CD4-positive, alpha-beta T cell (primary cell): ENCODE measurements at places on chromosomes 5 and 9. TPM values are rescaled to one million over a fixed set of nuclear protein-coding genes. Genes with fewer than 3 reads are reported as not detected.

Gene CARTPT
- total RNA-seq: not detected

Gene SLC9A3
- 2.5 TPM for total RNA-seq

Gene GFPT2
- total RNA-seq: 1.1 TPM

Gene ASPN
- not detected for total RNA-seq

Gene PRRX2
- total RNA-seq: not detected

Gene LPAR1
- total RNA-seq: not detected

Gene ZNF366
- 0.14 TPM for total RNA-seq

Gene DNM1
- total RNA-seq: 2.5 TPM

Gene SCGB3A2
- total RNA-seq: not detected

Gene DPYSL3
- not detected for total RNA-seq

Gene ALAD
- 15.0 TPM for total RNA-seq

Gene SLC6A19
- not detected for total RNA-seq

Gene HAPLN1
- not detected for total RNA-seq

Gene CD72
- total RNA-seq: 3.6 TPM

Gene ECM2
- total RNA-seq: not detected

GRCh38 chr5:154840435-154841272 is 9.7 kb downstream of the FAXDC2 start:
- no peak for DNase-seq

GRCh38 chr5:82244854-82245635 is 33.1 kb downstream of the RPS23 start:
- DNase-seq: no peak

GRCh38 chr9:98375138-98375726 is 119.8 kb upstream of the TBC1D2 start:
- DNase-seq: no peak

DNA sequence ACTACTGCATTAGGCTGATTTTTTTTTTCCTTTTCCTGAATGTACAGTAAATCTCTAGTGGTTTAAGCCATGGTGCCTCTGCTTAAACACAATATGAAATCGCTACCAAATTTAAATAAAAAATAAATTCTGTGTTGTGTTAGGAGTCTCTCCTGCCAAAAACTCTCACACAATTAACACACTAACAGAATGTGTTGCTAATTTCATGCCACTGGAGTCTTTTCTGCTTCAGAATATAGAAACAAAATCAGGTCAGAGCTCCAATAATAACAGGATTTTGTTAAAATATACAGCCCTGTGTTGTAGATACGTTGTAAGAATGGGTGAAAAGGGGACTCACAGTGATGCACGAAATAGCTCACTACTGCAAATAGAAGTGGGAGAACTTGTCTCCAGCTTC is 398.8 kb downstream of the ZSWIM6 start:
- DNase-seq: no peak

GRCh38 chr5:179731791-179732411 is 721 bp upstream of the MAML1 start:
- DNase-seq: no peak

- no peak for DNase-seq
Measured at GRCh38 chr9:16029046-16029615, 476.3 kb downstream of the CCDC171 start.

- no peak for DNase-seq
Measured at GRCh38 chr9:68775003-68775730, 70.1 kb downstream of the PIP5K1B start.

- no peak for DNase-seq
Measured at GRCh38 chr9:29336281-29336680, 1763.0 kb upstream of the C9orf72 start.

- DNase-seq: no peak
Measured at GRCh38 chr5:171680485-171680884, 105.1 kb upstream of the SMIM23 start.

DNA sequence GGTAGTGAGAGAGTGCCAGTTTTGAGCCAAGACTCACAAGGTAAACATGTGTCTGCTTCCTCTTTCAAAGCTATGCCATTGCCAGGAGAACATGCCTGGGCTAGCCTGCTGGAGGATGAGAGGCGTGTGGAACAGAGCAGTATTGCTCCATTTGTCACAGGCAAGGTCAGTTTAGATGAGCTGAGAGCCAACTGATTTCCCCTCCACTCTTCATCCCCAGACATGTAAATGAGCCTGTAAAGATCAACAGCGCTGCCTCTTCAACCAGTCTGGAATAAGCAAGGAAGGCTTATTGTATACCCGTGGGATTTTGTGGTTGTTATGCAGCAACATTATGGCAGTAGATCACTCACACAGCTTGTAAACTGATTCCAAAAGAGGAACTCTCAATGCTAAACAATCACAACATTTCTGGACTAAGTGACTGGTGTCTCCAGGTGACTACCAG is 8.2 kb upstream of the GDNF start:
- no peak for DNase-seq

GRCh38 chr5:132291026-132291425 is 3.2 kb upstream of the SLC22A4 start:
- DNase-seq: no peak

GRCh38 chr9:99828417-99829176 is 6.9 kb downstream of the NR4A3 start:
- no peak for DNase-seq

DNA sequence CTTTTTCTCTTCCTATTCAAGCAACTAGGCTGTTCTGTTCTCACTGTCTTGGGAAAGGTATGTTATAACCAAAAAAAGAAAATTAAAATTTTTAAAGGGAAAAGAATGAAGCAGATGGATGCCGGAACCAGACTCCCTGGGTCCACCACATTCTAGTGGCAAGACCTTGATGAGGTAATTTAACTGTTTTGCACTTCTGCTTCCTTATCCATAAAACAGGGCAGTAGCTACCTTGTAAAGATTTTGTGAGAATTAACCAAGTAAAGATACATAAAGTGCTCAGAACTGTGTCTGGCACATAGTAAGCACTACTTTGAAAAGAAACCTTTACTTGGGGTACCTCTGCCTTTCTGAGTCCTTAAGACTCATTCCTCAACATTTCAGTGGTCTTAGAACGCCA is 17.0 kb downstream of the EPB41L4B start:
- no peak for DNase-seq

GRCh38 chr9:131610231-131610761 is 65.0 kb downstream of the PRRT1B start:
- DNase-seq: no peak

DNA sequence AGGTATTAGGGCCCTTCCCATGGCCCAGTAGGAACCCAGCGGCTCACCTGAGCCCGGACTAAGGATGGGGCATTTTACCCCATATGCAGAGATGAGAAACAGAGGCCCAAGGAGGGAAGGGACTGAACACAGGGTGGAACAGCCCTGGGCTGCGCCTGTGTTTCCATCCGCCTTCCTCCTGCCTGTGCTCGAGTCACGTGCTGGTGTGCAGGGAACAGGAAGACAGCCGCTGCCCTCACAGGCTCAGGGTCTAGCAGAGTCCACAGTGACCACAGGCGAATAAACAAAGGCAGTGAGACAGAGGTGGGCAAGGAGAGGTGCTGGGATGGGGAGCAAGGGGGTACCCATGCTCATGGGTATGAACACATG is 129.4 kb downstream of the C9orf50 start:
- DNase-seq: peak; percentile 38

DNA sequence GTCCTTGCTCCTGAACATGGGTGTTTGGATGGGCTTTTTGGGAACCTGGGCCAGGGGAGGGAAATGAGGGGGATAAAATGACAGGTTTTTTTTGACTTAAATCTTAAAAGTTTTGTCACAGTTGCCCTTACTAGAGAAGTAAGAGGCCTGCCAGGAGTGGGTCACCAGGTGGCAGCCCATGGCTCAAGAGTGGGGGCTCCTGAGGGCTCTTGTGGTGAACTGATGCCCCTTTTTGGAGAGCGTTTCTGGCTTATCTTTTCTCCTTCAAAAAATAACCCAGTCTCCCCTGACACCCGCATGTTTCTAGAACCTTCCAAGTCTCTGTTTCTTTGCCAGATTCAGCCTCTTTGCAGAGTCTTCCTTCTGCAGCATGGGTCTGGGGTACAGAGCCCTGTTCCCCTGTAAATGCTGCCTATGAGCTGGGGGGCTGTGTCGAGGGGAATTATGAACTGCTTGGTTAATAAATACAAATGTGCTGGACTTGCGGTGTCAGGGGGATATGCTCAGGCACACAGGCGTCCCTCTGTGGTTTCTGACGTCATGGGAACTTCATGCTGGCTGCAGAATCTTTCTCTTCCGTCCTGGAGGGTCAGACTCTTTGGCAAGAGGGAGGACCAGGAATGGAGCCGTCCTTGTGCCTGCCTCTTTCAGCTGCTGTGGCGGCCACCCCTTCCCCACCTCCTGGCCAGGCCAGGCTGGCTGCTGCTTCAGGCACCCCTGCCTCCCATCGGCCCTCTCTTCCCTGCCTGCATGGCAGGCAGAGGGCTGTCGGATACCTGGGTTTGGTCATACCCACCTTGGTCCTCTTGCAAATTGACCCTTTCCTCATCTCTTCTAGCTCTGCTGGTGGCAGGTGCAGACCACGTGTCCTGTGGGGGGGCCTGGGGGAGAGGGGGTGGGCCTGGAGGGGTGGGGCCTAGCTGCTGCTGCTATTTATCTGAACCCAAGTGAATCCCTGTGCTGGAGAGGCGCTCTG is 30.1 kb downstream of the PTPA start:
- DNase-seq: no peak

DNA sequence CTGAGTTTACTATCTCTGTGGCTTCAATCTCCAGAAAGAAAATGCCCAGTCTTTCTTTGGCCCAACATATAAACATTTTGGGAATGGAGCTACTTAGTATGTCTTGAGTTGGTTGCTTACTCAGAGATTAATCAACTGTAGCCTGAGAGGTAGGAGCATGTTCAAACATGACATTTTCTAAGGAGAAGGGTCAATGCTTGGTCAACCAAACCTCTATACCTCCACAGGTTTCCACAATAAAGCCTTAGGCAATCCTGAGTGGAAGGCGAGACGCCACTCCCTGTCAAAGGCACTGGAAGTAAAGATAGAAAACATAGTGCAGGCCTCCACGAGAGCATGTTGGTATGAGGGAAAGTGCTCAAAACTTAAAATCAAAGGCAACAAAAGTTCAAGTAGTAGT is 411.4 kb downstream of the KCTD16 start:
- no peak for DNase-seq

DNA sequence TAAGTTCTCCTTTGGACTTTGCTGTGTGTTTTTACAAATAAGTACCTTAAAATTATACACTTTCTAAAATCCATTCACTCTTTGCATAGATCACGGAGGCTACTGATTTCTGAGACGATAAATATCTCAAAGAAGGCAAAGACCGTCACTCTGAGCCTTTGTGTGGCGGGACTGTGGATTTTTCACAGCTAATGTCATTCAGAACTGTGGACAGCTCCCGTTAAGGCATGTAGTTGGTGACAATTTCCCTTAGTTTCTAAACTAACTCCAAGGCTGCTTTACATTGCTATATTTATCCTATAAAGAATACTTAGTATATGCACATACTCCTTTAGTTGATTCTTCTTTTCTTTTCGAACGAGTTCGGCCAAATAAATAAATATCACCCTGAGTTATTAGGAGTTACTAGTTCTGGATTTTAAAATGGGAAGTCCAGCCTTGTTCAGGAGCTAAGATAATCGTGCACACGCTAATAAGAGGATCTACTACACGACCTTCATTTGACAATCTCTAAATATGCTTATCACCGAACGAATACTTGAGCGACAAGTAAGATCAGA is 1.8 kb downstream of the HCN1 start:
- DNase-seq: no peak

GRCh38 chr9:129351058-129351641 is 173.1 kb upstream of the IER5L start:
- no peak for DNase-seq

DNA sequence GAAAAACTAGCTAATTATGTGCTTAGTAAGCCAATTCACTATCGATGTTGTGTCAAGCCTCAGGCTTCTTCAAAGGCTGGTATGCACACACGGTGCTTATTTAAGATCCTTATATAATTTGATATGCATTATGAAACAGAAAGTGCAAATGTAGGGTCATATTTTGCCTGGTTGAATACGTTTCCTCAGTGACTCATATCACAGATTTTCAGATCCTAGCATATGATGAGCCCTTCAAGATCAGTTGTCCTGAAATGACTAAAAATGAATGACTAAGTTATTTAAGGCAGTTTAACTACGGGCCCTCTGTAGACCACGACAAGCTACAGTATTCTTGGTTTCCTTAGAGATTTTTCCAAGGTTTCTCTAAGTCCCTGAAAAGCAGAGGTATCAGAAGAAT is 778.3 kb downstream of the PRELID2 start:
- no peak for DNase-seq

- DNase-seq: peak; percentile 22
Measured at GRCh38 chr5:55694152-55694830, 17.8 kb downstream of the SLC38A9 start.

GRCh38 chr5:159071382-159071781 is 28.3 kb downstream of the EBF1 start:
- DNase-seq: no peak

DNA sequence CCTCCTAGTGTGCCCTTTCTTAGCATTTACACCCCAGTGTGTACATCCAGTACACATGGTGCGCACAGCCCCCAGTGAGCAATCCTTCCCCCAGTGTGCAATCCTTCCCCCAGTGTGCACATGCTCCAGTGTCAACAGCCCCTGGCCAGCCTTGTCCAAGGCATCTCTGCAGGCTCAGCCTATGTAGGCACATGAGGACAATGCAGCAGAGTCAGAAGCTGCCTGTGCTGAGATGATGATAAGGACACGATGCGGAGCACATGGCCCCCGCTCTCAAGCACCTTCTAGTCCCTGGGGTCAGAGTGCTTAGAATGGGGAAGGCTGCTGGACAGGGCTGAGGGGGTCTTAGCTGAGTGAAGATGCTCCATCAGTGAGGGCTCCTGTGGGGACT is 69.8 kb downstream of the GADD45G start:
- DNase-seq: no peak

- no peak for DNase-seq
Measured at GRCh38 chr5:163362840-163363371, 74.5 kb upstream of the CCNG1 start.

GRCh38 chr5:126395198-126395597 is 28.0 kb upstream of the GRAMD2B start:
- DNase-seq: no peak

- no peak for DNase-seq
Measured at GRCh38 chr5:73233053-73233460, 60.1 kb downstream of the TMEM174 start.

- DNase-seq: peak; percentile 87
Measured at GRCh38 chr9:129888293-129889121, 53.2 kb downstream of the USP20 start.

DNA sequence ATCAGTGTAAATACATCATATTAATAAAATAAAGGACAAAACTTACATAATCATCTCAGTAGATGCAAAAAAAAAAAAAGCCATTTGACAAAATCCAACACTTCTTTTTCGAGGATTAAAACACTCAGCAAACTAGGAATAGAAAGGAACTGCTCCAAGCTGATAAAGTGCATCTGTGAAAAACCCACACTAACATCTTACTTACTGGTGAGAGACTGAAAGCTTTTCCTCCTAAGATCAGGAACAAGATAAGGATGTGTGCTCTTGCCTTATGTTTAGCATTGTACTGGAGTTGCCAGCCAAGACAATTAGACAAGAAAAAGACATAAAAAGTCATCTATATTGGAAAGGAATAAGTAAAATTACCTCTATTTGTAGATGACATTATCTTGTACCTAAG is 120.2 kb upstream of the SAP30L start:
- no peak for DNase-seq

GRCh38 chr5:169828385-169828784 is 151.9 kb downstream of the INSYN2B start:
- no peak for DNase-seq
